ENCODE measurements at places on chromosomes 12 and 14.

DNA sequence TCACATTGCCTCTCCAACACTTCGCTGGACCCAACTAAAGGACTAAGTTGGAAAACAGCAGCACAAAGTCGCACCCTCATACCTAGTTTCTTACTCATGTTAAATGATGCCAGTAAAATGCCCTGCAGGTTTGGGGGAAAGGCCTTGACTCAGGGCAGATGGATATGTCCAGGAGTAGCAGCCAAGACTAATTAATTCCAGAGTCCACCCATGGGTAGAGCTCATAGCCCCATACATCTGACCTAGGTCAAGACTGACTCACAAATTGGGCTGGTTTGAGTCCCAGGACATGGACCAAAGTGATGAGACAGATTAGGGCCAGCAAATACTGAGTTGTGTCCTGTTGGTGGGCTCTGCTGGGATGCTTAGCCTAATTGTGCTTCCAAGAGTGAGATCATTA lies 224.0 kb upstream of the BTG1 start:
- no peak for DNase-seq

DNA sequence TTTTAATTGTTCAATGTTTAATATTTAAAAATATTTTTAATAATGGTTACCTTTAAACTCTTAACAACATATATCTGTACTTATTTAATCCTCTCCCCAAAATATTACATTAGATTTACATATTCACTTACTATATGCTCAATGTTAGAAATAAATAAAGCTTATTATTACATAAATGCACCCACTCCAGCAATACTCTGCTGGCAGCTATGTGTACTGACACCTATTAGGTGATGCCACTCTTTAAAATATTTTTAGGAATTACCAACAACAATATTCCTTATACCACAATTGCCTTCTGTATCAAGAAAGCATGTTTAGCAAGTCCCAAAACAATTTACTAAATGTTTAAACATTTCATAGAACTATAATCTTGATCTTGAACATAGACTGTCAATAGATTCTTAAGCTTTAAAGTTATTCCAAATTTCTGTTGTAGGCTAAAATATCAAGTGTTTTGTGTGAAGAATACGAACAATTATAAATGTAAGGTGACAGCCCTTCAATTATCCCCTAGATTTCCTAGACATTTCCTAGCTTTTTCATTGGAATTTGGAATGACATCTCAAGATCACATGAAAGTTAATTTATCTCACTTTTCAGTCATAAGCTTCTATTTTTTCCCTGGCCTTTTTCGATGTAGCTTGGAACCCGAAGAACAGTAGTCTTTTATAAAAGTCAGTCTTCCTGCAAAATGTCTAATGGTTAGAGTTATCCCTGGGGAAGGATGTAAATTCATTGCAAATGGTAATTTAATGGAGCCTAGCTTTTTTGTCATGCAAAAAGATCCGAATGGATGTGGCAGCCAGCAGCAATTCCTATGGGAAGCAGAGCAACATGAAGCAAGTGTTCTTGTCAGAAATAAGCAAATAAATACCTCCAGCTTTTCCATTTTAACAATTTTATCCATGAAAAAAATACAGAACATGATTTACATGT lies 907.5 kb upstream of the ATXN7L3B start:
- no peak for DNase-seq

GRCh38 chr12:63036974-63037335 lies 102.0 kb upstream of the PPM1H start:
- DNase-seq, result no peak

- no peak for DNase-seq
Measured at GRCh38 chr12:17235996-17236395, 630.0 kb upstream of the LMO3 start.

GRCh38 chr12:7293670-7294069 lies 10.2 kb upstream of the ACSM4 start:
- DNase-seq, result no peak

Data from activated CD4-positive, alpha-beta T cell treated with anti-CD3 and anti-CD28 coated beads for 24 hours (primary cell).